CD4-positive, alpha-beta T cell treated with Interferon gamma for 1 hour (primary cell): ENCODE measurements at places on chromosomes 6 and 20.

GRCh38 chr20:48040491-48040890 lies 255.2 kb upstream of the SULF2 start:
- no peak for DNase-seq

GRCh38 chr6:87879132-87879861 lies 168.3 kb upstream of the SPACA1 start:
- no peak for DNase-seq

DNA sequence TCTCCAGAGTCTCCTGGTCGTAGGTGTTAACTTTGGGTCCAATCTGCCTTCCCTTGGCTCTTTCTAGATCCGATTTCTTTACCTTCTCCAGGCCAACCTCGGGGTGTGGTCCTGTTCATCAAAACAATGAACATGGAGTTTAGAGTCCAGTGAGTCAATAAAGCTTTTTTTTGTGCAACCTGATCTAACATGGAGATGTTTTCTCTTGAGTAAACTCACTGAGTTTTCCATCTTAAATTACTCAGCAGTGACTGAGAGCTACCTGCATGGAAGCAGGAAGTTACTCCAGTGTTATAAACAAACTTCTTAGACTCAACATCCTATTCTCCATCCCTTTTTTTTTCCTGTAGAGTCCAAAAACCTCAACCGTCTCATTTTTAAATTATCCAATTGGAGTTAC lies 14.9 kb upstream of the SLC22A1 start:
- DNase-seq = no peak

DNA sequence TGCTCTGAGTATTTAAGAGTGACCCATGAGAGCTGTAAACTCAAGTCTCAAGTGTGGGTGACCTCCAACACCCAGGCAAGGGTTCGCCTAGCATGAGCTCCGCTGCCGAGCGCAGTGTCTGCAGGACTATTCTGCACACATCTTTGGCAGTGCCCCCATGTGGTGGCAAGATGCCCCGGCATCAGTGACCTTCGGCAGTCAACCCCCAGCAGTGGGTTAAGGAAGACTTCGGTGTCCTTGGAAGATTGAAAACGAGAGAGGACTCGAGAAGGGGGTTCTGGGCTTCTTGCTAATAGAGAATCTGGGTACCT lies 43.1 kb downstream of the RBM38 start:
- DNase-seq = peak; percentile 28

DNA sequence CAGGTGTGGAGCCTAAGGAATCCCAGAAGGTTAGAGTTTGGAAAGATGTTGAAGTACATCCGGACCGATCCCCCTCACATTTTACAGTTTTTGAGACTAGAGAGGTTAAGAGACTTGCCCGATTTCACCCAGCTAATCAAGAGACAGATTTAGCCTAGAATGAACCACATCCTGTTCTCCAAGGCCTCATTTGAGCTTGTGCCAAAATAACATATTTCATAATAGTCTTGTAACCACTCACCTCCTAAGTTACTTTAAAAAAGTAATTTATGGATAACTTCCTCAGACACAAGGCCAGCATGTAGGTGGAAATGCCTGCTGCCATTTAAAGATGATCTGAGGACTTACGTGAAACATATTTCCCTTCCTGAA lies 39.8 kb upstream of the ARHGAP18 start:
- DNase-seq = no peak

- DNase-seq = no peak
Observed at GRCh38 chr6:45815466-45816125, 200.1 kb downstream of the CLIC5 start.

- DNase-seq = no peak
Observed at GRCh38 chr6:146879406-146880117, 280.8 kb downstream of the ADGB start.

- DNase-seq = no peak
Observed at GRCh38 chr6:155443168-155443567, 12.5 kb downstream of the NOX3 start.

- DNase-seq = no peak
Observed at GRCh38 chr6:72132851-72133250, 246.5 kb downstream of the RIMS1 start.

DNA sequence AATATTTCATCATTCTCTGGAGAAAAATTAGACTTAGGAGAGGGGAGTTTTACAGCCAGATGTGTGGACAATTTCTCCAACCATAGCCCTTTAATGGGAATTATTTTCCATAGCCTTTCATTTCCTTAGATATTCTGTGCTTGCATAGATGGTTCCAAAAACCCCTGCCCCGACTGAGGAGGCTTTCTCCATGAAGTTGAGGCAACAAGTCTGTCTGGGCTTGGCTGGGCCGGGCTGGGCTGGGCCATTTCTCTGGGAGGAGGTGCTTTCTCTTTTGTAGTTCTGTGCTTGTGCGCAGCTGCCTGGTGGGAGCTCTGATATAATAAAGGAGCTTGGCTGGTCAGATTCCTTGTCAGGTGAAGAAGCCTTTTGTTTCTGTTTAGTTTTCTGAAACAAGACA lies 71.4 kb downstream of the SOBP start:
- DNase-seq = no peak

- DNase-seq = no peak
Observed at GRCh38 chr20:10671919-10672623, 1.7 kb downstream of the JAG1 start.

DNA sequence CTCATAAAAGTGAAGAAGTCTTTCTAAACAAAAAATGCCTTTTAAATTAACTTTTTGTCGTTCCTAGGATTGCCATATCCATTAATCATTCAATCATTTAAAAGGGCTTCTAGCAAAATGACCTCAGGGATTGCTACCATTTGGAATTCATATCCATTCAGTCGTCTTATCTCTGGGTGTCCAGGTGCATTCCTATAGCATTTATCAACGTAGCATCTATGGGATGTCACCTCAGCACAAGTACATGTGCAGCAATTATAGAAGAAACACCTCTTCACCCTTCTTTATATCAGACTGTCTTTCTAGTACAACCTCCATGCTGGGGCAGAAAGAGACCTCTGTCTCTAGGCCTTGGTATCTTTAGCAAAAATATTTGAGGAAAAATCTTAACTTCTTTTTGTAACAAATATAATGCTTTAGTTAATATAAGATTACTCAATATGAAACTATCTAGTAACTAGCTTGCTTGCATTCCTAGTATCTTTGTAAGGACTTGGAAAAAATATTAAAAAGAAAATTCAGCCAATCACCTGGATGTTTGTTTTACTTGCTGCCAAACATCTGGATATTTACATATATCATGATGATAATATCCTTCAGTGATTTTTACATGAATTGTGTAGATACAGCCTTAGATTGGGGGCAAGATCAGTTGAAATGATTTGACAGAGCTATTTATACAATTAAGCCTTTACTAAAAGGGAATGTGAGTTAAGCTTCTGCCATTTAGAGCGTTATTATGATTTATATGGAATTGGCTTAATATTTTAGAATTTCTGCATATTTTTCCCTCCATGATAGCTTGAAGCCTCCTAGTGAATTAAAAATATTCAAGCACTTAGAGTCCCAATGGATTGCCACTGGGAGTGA lies 356.8 kb downstream of the HDGFL1 start:
- DNase-seq = no peak

DNA sequence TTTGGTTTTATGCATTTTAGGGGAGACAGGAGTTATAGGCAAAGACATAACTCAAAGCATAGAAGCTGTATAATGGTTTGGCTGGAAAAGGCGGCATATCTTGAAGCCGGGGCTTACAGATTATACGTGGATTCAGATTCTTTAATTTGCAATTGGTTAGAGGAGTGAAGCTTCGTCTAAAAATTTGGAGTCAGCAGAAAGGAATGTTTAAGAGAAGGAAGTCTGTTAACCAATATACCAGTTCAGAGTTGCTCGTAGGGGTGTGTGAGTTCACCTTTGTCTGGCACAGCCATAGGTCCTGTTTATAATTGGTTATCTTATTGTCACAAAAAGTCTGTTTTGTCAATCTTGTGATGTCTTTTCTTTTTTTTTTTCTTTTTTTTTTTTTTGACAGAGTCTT lies 8.9 kb downstream of the ARHGAP40 start:
- DNase-seq = no peak

- DNase-seq = no peak
Observed at GRCh38 chr20:59772373-59772705, 161.1 kb downstream of the SYCP2 start.

DNA sequence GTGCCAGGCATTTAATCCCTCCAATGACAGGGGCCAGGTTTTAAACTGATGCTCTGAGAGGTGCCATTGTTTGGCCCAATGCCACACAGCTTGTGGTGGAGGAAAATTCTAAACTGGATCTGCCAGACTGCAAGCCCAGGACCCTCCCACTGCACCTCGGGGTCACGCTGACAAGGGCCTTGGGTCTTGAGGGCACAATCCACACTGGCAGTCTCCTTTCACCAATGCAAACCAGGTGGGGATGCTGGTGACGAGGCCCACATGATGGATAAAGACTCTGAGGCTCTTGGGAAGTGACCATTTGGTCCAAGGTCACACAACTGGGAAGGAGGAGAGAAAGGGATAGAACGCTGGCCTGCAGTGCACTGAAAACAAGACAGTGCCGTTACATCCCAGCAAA lies 14.7 kb downstream of the ANKRD60 start:
- no peak for DNase-seq

DNA sequence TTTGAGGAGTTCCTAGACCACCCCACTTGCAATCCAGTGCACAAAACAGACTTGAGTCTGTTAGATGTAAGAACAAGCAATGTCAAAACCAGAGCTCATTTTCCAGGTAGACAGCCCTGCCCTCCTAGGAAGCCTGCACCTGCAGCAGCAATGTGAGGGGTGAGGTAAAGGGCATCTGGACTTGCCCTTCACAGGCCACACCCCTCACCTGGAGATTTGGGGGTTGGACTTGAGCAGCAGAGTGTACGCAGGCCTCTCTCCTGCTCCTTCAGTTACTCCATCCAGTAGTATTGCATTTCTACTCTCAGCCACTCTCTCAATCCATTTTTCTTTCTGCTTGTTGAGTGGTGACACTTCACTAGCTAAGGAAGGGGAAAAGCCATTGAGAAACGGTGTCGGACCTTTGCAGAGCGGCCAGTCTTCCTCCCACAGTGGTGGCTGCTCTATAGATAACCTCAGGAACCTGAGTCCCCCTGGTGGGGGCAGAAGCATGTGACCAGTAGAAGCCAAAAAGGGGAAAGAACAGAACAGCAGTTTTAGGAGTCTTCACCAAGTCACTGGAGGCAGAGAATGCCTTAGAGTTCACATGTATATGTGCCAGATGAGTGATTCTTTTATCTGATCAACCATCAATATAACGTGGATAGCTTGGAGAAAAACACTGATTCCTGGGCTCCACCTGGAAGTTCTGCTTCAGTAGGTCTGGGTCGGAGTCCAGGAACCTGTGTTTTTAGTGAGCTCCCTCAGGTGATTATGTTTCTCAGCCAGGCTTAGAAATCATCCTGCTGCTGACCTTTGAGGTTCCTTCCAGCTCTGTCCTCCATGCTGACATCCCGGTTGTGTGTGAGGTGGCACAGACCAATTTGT lies 28.0 kb downstream of the ARFGEF2 start:
- DNase-seq = no peak

- DNase-seq = no peak
Observed at GRCh38 chr20:16018881-16019280, 554.4 kb downstream of the KIF16B start.
